Fibroblast of pulmonary artery (primary cell): ENCODE measurements at places on chromosomes 2 and 18.

DNA sequence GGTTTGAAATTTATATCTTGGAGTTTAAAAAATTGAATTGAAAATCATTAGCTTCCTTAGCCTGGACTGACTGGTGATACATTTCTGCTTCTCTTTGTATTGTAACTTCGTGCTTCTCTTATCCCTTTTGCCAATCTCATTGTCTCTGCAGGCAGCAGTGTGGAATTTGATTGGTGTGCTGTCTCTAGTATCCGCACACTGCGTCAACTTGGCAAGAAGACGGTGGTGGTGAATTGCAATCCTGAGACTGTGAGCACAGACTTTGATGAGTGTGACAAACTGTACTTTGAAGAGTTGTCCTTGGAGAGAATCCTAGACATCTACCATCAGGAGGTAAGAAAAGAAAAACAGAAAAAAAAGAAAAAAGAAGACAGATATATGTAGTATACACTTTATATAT lies 85.9 kb downstream of the CPS1 start:
- no peak for DNase-seq

- no peak for DNase-seq
Observed at GRCh38 chr2:35783723-35784122, 571.9 kb upstream of the CRIM1 start.

GRCh38 chr2:28488083-28488830 lies 7.6 kb upstream of the PLB1 start:
- no peak for DNase-seq

- DNase-seq: peak; percentile 83
Observed at GRCh38 chr2:67871686-67872412, 191.0 kb downstream of the C1D start.

GRCh38 chr2:242032780-242033656 lies 163.5 kb downstream of the RTP5 start:
- no peak for DNase-seq

DNA sequence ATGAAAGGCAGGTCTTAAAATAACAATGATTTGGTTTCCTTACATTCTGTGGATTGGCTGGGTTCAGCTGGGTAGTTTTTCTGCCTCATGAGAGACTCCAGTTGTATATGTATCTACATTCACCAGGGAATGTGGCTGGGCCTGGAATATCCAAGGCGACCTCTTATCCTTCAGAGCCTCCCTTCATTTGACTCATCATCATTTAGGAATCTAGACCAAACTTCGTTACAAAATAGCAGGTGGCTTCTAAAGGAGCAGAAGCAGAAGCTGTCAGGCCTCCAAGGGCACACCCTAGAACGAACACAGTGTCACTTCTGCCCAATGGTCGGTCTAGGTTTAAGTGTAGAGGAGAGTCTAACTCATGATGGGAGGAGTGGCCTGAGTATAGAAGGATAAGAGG lies 204.2 kb downstream of the EN1 start:
- DNase-seq: no peak

DNA sequence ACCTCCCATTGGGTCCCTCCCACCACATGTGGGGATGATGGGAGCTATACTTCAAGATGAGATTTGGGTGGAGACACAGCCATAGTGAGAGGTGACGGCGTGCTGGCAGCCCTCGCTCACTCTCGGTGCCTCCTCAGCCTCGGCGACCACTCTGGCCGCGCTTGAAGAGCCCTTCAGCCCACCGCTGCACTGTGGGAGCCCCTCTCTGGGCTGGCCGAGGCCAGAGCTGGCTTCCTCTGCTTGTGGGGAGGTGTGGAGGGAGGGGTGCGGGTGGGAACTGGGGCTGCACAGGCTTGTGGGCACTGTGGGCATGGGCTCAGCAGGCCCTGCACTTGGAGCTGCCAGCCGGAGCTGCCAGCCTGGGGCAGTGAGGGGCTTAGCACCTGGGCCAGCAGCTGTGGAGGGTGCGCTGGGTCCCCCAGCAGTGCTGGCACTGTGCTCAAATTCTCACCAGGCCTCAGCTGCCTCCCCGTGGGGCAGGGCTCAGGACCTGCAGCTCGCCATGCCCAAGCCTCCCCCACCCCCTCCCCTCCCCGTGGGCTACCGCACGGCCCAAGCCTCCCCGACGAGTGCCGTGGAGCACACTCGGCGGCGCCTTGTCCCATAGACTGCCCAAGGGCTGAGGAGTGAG lies 73.0 kb downstream of the SERPINB8 start:
- no peak for DNase-seq

- DNase-seq: no peak
Observed at GRCh38 chr2:236872015-236872414, 213.7 kb upstream of the COPS8 start.

- no peak for DNase-seq
Observed at GRCh38 chr2:24819442-24820174, 26.4 kb downstream of the CENPO start.

DNA sequence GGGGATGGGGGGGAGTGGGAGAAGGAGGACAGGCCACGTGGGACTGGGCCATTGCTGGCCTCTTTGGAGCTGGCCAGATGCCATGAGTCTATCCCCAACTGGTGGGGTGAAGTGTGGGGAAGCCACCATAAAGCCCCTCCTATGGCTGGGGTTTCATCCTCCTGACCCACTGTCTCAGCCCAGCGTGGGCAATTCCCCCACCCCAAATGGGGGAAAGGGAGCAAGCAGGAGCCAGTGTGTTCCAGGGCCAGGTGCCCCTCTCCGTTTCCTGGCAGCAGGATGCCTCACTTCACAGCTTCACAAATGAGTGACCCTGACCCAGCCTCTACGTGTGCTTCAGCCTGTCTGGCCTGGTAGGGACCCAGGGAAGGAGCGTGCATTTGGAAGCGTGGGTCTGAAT lies 474.7 kb upstream of the HS6ST1 start:
- no peak for DNase-seq

DNA sequence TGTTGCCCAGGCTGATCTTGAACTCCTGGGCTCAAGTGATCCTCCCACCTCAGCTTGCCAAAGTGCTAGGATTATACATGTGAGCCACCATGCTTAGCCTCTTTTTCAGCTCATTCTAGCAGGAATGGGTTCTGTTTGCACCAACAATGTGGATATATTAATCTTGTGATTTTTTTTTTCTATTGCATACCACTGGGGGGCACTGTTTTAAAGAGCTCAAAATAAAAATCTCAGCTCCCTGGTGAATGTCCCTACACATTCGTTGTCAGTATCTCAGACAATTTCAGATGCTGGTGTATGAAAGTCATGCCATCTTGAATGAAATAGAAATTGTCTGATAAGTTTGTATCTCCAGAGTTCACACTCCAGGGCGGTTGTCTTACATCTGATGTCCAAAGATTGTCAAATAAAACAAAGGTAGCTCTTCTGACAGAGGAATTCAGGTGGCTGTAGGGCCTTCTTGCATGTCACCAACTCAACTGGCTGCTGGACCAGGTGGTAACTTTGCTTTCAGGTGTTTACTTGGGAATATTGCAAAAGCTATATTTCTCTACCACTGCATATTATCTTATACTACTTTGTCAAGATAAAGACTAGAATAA lies 3.1 kb upstream of the MATN3 start:
- DNase-seq: peak; percentile 77

GRCh38 chr2:44779793-44780192 lies 161.7 kb upstream of the SIX3 start:
- DNase-seq: no peak

- no peak for DNase-seq
Observed at GRCh38 chr2:503288-503999, 173.8 kb downstream of the TMEM18 start.

DNA sequence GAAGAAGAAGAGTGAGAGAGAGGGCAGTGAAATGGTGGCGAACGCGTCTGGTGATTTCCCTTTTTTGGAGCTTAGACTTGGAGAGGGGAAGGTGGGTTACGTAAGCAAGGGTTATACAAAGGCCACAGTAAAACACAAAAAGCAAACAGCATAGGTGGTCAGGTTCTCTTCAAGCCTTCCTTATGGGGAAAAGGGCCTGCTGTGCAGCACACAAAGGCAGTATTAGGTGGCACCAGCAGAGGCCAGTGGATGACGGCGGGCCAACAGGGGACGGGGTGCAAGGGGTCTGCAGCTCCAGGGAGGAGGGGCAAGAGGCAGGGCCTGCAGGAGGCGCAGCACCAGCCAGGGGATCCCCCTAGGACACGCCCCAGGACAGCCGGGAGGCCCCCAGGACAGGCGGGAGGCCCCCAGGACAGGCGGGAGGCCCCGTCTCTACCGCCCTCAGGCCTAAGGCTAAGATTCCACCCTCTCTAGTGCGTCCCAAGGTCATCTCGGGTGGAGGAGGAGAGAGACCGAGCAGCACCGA lies 32.6 kb upstream of the NPC1 start:
- no peak for DNase-seq

- peak; percentile 41 for DNase-seq
Observed at GRCh38 chr2:166170356-166170755, 42.5 kb upstream of the SCN1A start.

- no peak for DNase-seq
Observed at GRCh38 chr2:173092844-173093402, 17.3 kb downstream of the MAP3K20 start.

GRCh38 chr2:147524912-147525311 lies 319.9 kb upstream of the ACVR2A start:
- DNase-seq: no peak

DNA sequence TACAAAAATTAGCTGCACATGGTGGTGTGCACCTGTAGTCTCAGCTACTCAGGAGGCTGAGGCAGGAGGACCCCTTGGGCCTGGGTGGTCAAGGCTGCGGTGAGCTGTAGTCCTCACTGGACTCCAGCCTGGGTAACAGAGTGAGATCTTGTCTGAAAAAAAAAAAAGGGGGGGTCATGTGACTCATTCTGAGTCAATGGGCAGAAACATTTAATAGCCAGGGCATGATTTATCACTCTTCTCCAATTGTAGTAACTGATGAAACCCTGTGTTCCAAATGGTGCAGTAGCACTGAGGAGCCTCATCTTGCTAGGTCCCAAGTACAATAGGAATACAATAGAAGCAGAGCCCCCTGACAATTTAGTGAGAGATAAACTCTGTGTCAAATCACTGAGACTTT lies 78.9 kb upstream of the CCDC68 start:
- DNase-seq: no peak

DNA sequence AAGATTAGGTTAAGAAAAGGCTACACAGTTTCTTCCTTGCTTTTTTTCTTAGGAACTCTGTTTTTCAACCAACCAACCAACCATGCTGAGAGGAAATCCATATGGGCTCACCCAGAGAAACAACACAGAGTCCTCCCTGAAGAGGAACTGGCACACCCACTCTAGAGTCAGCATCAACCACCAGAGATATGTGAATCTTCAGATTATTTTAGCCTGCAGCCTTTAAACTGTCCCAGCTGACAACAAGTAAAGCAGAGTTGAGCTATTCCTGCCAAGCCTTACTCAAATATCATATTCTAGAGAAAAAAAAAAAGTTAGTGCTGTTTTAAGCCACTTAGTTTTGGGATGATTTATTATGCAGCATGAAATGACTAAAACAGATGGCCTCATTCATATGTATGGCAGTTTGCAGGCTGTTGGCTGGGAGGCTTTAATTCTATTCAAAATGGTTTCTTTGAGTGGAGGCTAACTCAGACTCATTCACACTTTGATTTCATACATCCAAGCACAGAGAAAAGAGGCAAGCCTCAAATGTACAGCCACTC lies 1637.7 kb upstream of the LRRTM1 start:
- DNase-seq: no peak

GRCh38 chr2:189409131-189409530 lies 32.1 kb upstream of the WDR75 start:
- DNase-seq: no peak

DNA sequence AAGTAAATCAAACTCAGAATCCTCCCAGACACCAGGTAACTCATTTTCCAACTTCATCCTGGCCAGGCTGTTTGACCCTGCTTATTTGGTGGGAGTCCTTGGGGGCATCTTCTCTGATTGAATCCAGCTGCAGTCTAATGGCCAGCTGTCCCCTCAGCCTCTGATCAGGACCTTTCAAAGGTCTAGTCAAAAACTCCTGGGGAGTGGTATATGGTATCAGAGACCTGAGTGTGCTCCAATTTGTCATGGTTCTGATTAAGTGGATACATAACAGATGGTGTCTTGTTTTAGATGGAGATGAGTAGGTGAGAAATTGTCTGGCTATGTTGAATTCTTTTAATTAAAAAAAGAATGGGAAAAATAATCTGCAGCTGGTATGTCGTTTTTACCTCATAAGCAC lies 842.6 kb upstream of the ACVR2A start:
- no peak for DNase-seq

DNA sequence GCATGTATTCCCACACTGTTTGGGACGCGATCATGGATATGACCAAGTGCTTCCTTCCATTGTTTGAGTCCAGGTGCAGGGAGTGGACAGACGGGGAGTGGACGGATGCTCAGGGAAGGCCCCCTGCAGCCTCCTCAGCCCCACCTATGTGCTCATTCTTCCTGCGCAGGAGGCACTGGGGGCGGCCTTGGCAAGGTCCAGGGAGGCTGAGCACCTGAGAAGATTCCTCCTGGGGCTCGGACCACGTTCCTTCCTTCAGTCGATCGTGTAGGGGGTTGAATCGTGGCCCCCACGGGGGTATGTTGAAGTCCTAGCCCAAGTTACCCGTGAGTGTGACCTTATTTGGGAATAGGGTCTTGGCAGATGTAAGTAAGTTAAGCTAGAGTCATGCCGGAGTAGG lies 60.4 kb downstream of the ASB1 start:
- DNase-seq: no peak

- no peak for DNase-seq
Observed at GRCh38 chr18:452816-453215, 47.7 kb downstream of the COLEC12 start.

GRCh38 chr2:60045456-60045855 lies 508.0 kb downstream of the BCL11A start:
- no peak for DNase-seq

DNA sequence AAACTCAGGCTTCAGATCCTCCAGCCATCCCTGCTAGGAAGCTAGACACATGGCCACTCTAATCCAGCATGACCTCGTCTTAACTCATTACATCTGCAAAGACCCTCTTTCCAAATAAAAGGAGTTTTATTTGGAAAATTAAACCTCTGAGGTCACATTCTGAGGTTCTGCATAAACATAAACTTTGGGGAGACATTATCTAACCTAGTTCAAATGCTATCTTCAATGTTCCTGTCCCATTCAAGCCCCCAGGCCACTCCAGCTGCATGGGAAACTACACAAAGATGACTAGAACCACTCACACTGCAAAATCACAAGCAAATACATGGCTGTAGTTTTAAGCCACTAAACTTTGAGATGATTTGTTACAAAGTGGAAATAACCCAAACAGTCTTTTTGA lies 99.0 kb upstream of the RNF152 start:
- DNase-seq: no peak

- DNase-seq: no peak
Observed at GRCh38 chr2:237541243-237541642, 25.1 kb upstream of the PRLH start.

DNA sequence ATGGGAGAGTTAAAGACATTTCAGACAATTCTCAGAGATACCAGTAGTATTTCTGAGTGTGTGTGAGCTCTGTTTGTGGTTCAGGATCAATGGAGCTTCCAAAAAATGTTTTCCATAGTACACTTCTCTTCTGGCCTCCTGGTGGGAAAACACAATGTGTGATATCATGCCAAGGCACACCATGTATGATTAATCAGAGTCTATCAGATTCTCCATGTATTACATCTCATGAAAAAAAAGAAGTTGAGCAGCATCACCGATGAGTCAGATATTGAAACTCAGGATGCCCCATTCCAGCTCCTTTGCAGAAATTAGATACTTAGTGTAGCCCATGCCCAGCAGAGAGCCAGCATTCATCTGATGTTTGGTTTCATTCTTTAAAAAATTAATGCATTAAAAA lies 620.3 kb upstream of the POU3F3 start:
- DNase-seq: no peak
